ENCODE measurements at places on chromosomes 3 and 15.

DNA sequence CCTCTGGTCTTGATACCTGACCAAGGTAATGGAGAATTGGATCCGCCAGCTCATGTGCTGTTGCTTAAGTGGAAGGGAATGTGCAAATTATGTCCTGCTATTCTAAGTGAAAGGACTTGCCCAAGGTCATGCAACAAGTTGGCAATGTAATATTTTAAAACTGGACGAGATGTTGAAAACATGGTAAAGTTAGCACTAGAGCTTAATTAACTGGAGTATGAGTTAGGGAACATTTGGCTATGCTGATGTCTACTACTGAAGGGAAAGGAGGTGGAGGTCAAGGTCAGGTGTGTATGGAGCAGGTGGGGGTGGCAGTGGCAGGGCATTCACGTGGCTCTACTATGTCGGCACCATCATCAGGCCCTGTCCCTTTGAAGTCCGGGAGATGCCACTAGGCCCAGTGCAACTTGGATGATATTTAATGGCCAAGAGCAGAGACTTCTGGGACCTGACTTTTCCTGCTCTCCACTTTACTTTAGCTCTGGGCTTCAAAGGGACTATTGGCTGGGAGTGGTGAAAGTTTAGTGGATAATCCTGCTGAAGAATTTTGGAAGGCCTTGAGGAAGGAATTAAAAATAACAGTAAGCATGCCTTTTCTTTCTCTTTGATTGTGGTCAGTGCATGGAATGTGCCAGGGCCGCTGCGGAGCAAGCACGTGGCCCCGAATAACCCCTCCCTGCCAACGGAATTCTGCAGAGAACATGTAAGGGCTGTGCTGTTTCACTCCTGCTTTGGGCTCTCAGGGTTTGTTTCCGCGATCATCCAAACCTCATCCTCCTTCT lies 14.9 kb downstream of the SMAD3 start:
- DNase-seq = no peak

DNA sequence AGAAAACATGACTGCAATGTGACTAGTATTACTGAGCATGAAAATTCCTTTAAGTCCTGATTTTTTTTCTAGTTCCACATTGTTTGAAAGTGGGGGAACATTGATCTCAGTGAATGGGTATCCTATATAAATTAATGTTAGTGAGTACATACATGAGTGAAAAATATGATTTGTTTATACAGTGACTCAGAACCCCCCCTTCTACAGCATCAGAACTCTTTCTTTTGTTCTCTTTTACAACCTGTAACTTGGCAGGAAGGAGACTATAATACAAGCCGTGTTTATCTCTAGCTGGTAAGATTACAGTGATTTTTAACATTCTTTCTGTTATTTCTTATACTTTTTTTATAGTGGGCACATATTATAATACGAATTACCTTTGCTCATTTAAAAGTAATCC lies 384.7 kb downstream of the PDCD6IP start:
- DNase-seq = no peak

DNA sequence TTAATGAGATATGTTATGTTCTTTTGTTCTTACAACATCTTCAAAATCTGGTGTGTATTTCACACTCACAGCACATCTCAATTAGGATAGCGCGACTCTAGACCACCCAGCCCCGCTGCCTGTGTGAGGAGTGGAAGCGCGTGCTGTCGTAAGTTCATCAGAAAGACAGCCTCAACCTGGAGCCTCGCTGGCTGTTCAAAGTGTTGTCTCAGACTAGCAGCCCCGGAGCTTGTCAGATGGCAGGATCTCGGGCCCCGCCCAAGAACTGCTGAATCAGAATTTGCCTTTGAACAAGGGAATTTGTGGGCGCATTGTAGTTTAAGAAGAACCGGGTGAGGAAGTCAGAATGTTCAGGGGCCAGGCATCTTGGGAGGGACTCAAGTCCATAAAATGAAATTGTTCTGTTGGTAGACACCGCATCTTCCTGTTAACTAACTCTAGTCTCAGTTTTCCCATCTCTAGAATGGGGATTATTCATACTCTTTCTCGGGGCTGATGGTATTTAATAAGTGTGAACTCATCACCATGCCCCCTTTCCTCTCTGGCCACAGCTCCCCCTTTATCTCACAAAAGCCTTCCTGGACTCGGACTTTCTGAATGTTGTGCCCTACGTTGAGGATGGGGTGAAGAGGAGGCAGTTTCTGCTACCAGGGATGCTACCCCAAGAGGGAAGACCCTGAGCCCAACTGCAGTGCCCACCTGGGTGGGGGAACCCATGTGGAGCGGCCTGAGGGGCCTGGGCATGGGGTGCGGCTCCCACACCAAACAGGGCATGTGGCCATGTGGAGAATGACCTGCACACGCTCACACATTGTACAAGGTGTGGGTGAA lies 40.4 kb downstream of the BHLHE40 start:
- peak; percentile 49 for DNase-seq

- no peak for DNase-seq
Observed at GRCh38 chr3:147921051-147921450, 511.9 kb downstream of the ZIC1 start.

DNA sequence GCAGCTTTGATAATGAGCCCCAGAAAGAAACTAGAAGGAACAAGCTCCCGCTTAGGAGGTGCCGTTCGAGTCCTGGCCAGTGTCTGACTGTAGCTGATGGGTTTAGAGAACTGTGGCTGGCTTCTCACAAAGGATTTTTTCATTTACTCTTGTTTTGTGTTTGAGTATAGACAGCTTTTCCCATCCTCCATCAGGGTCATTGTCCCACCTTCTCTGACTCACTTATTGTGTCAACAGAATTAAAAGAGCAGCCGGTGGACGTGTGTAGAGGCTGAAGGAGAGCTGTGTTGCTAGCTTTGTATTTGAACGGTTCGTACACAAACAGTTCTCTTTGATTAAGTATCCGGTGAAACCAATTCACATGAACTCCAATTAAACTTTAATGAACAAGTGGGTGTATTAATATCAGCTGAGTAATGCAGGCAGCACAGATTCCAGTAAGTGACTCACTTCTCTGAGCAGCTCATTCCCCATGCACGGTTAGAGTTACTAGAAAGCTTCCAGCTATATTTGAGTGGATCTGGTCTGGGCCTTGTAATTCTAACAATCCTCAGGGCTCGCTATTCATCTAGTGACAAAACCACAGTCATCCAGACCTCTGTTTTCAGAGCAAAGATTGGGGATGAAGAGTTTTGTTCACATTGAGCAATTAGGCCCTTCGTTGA lies 141.0 kb downstream of the LPP start:
- DNase-seq = peak; percentile 55

All from nucleus accumbens (tissue), 56 donors.